Activated CD8-positive, alpha-beta memory T cell treated with anti-CD3 and anti-CD28 coated beads for 4 hours (primary cell): ENCODE measurements at places on chromosomes 1 and 21.

DNA sequence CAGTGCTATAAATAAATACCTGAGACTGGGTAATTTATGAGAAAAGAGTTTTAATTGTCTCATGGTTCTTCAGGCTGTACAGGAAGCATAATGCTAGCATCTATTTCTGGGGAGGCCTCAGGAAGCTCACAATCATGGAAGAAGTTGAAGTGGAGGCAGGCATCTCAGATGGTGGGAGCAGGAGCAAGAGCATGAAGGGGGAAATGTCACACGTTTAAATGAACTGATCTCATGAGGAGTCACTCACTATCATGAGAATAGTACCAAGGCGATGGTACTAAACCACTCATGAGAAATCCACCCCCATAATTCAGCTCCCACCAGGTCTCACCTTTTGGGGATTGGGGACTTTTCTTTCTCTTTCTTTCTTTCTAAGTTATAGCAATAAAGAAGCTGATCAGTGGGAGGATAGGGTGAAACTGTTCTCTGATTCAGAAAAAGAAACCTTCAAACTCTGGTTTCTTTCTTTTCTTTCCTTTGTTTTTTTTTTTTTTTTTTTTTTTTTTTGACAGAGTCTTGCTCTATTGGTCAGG is 17.1 kb upstream of the SPAG17 start:
- no peak for DNase-seq

DNA sequence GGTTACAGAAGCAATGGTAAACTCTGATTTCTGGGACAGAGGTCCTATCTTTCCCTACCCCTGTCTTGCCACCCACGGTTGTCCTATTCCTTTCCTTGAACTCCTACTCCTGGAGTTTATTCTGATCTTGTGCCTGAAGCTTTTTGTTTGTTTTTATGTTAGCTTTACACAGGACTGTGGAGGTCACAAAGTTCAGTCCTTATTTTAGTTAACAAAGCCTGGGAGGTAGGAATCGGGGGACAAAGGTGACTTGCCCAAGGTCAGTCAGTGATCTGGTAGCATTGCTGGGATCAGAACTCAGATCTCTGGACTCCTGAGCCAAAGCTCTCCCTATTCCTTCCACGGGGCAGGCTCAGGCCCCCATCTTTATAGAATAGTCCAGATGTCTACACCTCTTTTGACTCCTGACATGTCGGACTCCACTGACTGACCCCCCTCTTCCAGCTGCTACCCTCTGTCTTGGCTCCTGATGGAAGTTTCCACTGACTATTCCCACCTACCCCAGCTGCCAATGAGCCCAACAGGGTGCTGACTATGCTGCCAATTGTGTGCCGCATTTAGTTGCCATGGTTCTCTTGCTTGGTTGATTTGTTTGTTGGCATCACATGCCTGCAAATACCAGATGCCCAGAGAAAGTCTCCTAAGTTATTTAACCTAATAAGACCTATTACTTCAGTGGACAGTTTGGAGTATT is 9.9 kb downstream of the F5 start:
- no peak for DNase-seq

- no peak for DNase-seq
Measured at GRCh38 chr1:31400393-31400792, 12.6 kb upstream of the SERINC2 start.

DNA sequence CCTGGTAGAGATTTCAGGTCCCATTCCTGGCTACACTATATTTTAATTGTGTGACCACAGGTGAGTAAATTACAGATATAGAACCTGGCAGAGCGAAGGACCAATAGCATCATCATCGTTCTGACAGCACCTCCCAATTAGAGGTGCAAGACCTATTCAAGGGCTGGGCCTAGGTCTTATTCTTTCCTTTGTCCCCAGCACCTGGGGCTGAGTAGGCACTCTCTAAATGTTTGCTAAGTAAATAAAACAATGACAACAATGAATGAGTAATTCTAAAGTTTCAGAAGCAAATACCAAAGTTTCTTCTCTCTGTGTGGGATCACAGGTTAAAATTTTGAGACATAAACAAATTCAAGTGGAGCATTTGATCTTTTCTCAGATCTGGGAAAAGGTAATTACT is 32.7 kb downstream of the BEND5 start:
- no peak for DNase-seq

GRCh38 chr1:164601399-164602100 is 42.6 kb downstream of the PBX1 start:
- no peak for DNase-seq

DNA sequence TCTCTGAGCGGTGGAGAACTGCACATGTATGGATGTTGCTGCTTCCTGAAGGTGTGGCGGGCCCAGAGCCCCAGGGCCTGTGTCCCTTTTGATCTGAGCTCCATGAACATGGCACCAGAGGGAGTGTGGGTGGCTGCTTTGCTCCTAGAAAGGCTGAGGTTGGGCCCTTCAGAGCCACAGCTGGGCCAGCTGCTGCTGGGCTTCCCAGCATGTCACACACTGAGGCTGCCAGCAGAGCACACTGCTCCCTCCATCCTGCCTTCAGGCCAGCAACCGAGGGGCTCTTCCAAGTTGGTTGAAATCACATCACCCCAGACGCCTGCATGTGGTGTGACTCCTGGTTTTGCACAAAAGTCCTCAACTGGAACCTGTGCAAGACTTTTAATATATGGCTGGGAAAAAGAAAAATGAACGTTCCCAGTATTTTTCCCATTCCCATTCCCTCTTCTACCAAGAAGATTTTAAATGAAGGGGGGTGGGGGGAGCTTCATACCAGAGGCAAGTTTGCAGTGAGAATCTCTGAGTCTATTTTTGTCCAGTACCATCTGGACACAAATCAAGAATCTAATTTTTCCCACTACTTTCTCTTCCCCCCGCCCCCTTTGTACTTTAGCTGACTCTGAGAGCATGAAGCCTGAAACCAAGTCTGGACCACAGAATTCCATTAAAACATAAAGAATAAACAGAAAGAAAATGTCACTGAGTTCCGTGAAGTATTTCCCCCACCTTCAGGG is 26.2 kb upstream of the NGF start:
- DNase-seq: no peak

GRCh38 chr1:16043521-16043920 is at the start of gene CLCNKB:
CLCNKB (plus strand) TSS chr1:16043782; CDS start chr1:16044493, 711 bp downstream.
- no peak for DNase-seq

DNA sequence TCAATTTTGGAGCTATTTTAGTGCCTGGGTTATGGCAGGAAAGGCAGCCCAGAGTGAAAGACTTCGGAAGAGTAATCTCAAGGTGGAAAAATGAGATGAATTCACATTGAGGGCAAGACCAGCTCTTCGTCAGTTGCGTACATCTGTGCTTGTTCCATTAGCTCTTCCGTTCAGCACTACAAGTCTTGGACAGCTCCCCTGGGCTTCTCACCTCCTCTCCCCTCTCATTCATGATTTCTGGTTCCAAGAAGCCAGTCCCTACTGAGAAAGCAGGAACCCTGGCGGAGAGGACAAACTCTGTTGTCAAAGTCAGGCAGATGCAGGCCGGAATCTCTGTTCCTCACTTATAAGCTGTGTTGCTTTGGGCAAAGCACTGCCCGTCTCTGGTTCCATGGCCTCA is 76.5 kb downstream of the ACTL8 start:
- DNase-seq: no peak

GRCh38 chr1:19260211-19261138 is 8.9 kb downstream of the MRTO4 start:
- DNase-seq: no peak

- no peak for DNase-seq
Measured at GRCh38 chr1:54298284-54299033, 98.5 kb downstream of the MRPL37 start.

GRCh38 chr1:26218906-26219494 is 15.0 kb upstream of the CEP85 start:
- DNase-seq: no peak

DNA sequence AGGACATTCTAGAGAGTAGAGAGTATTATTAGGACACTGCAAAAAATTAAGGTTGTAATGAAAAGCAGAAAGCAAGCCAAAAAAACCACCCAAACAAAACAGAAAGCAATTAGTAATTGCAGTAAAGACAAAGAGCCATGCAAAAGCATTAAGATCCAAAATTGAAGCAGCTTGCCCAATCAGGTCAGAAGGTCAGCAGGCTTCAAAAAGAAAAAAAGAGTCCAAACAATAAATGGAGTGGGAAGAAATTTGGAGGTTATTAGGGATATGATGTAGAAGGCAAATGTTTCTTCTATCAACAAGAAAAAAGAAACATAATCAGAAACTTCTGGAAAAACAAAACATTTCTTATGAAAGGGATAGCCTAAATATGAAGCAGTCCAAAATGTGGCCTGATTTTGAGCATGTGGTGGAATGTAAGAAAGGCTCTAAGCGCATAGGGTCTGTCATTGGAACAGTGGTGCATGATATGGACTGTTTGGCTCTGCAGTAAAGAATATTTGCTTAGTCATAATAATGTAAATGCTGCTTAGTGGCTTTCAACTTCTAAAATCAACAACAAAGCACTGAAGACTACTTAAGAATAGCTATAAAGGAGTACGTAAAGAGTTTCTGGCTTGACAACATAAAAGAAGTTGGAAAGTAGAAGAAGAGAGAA is 4.8 kb downstream of the STUM start:
- DNase-seq: no peak

DNA sequence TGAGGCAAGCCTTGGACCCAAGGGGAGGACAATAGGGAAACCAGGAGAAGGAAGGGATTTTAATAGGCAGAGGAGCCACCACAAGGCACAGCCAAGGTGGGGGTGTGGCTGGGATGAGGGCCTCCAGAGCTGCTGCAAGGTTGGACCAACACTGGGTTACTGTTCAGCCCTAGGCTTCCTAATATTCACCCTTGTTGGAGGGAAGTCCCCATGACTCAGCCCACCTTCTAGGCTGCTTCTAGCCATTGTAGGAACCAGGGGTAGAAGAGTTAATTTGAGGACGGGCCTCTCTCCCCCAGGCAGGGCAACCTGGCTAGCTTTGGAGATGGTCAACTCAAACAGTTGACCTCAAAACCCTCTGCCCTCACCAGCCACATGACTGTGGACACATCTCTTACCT is 59.5 kb downstream of the KCNN3 start:
- no peak for DNase-seq

- no peak for DNase-seq
Measured at GRCh38 chr1:205581321-205581980, 50.4 kb downstream of the ELK4 start.

DNA sequence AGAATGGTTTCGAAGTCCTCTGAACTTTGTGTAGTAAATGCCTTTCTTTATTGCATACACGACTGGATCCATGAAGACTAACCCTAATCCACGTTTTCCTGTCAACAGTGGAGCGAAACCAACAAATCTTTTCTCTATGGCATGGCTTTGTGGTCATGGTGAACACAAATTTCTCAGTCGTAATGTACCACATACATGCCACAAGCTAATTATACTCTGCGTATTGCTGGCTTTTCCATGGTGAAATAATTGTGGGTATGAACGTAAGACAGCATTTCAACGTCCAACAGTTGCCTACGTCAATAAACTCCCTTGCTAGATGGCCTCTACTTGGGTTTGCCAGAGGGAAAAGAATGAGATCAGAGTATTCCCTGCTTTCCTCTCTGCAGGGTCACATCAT is 27.5 kb downstream of the INTS7 start:
- DNase-seq: no peak

- no peak for DNase-seq
Measured at GRCh38 chr1:22071511-22071910, 19.0 kb downstream of the CDC42 start.

DNA sequence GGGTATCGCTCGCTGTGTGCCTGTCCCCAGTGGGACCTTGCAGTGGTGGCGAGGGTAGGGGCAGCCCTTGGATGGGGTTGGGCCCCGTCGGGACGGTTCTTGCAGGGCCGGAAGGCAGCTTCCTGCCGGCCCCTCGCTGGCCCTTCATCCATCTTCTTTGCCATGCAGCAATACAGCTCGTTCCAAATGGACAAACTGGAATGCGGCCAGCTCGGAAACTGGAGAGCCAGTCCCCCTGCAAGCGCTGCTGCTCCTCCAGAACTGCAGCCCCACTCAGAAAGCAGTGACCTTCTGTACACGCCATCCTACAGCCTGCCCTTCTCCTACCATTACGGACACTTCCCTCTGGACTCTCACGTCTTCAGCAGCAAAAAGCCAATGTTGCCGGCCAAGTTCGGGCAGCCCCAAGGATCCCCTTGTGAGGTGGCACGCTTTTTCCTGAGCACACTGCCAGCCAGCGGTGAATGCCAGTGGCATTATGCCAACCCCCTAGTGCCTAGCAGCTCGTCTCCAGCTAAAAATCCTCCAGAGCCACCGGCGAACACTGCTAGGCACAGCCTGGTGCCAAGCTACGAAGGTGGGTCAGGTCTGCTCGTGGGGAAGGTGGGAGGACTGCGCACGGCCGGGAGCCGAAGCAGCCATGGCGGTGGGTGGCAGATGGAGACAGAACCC is 45.8 kb downstream of the SIM2 start:
- DNase-seq: no peak

DNA sequence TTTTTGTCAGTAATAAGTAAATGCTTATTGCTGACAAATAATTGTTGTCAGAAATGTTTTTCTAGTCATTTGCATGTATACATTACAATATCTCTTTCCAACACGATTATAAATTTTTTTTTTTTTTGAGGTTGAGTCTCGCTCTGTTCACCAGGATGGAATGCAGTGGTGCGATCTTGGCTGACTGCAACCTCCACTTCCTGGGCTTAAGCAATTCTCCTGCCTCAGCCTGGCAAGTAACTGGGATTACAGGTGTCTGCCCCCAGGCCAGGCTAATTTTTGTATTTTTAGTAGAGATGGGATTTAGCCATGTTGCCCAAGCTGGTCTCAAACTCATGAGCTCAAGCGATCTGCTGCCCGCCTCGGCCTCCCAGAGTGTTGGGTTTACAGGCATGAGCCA is 72.0 kb upstream of the ATF3 start:
- DNase-seq: no peak
